Sigmoid colon (tissue), 7 donors: ENCODE measurements at places on chromosomes 3 and 15. TPM values are rescaled to one million over a fixed set of nuclear protein-coding genes. Genes with fewer than 3 reads are reported as not detected.
A peak's percentile ranks its signal among the peaks of the same experiment; 100 is the strongest.

DNA sequence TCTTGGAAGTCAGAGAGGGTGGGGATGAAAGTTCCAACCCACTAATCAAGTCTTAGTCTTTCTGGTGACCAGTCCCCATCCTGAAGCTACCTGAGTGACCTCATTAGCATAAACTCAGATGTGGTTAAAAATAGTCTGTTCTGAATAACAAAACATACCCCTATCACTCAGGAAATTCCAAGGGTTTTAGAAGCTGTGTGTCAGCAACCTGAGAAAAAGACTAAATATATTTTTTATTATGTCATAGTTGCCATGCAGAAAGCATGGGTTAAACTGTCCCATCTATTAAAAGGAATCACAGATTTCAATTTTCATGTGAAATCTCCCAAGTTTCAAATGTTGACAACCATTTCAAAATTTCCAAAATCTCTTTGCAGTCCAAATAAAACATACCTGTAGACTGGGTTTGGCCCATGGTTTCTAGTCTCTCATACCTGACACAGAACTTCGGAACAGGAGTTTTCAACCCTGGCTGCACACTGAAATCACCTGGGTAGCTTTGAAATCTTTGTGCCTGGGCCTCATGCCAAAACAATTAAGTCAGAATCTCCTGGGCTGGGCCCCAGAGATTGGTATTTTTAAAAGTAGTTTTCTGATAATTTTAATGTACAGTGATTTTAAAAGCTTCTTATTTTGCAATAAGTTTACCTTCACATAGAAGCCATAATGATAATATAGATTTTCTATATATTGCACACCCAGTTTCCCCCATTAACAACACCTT is 476.3 kb downstream of the RBMS3 start:
- H3K4me1 ChIP-seq, result no peaks in the 10 kb centered on the region
- no peaks in the 10 kb centered on the region for H3K27me3 ChIP-seq
- no peak for DNase-seq
- no peak overlapping the region for H3K4me3 ChIP-seq
- H3K36me3 ChIP-seq, result no peaks in the 10 kb centered on the region

The ST3GAL6 gene
- 9.4 TPM for total RNA-seq

GRCh38 chr15:28901587-28901980 is 15.8 kb downstream of the APBA2 start:
- no peaks in the 10 kb centered on the region for H3K4me1 ChIP-seq
- no peak for DNase-seq
- H3K27me3 ChIP-seq, result no peaks in the 10 kb centered on the region
- H3K27ac ChIP-seq, result no peak overlapping the region
- no peak overlapping the region for H3K4me3 ChIP-seq

The ETV5 gene
- total RNA-seq, result 6.3 TPM

- DNase-seq, result no peak
- H3K36me3 ChIP-seq, result peaks cover 8% of the 10 kb centered on the region
Measured at GRCh38 chr3:37836589-37836988, 25.1 kb upstream of the CTDSPL start.

The FBXO40 gene
- not detected for total RNA-seq

DNA sequence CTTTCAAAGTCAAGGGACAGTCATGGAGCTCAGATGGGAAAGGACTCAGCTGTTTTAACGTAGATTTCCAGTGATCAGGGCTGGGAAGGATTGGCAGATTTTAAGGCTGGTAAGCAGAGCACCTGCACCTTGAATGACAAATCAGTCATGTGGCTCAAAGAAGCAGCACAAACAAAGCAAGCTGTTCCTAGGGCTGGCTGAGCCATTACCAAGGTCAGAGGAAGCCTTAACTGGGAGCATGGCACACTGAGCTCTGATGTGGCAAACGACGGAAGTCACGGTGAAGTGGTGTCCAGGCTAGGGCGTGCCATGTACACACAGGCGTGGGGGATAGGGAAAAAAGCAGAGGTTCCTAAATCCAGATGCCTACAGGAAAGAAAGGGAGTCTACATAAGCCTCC is 84.6 kb upstream of the PFN2 start:
- no peaks in the 10 kb centered on the region for H3K36me3 ChIP-seq
- no peak for DNase-seq
- no peak overlapping the region for H3K4me3 ChIP-seq
- no peaks in the 10 kb centered on the region for H3K4me1 ChIP-seq

DNA sequence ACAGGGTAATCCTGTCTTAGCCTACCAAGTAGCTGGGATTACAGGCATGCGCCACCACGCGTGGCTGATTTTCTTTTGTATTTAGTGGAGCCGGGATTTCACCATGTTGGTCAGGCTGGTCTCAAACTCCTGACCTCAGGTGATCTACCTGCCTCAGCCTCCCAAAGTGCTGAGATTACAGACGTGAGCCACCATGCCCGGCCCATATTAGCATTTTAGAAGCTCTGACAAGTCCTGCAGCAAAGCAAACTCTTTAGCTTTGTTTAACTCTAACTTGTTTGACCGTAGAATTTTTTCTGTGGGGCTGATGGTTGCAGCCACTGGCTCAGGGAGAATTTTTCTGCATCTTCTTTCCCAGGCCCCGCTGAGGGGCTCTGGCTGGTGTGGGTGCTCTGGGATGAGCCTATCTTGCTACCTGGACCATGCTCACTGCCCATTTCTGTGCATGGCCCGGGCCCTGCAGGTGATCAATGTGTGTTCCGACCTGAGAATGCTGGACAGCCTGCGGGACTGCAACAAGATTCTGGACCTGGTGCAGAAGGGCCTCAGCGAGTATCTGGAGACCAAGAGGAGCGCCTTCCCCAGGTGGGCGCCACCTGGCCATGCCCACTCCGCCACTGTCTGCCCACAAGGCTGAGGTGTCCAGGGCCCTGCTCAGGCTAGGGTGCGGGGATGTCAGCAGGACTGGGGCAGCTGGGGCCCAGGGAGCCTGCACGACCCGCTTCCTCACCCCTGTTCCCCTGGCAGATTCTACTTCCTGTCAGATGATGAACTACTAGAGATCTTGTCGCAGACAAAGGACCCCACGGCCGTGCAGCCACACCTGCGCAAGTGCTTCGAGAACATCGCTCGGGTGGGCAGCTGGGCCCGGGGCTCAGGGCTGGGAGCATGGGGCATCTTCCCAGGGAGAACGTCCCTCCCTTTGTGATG is 41.3 kb downstream of the DNAH1 start:
- no peak for DNase-seq
- peaks cover 38% of the 10 kb centered on the region for H3K36me3 ChIP-seq
- no peaks in the 10 kb centered on the region for H3K4me1 ChIP-seq
- H3K4me3 ChIP-seq, result no peak overlapping the region
- no peak overlapping the region for H3K27ac ChIP-seq
- no peaks in the 10 kb centered on the region for H3K27me3 ChIP-seq

The CACNA2D3 gene
- 10.2 TPM for total RNA-seq

DNA sequence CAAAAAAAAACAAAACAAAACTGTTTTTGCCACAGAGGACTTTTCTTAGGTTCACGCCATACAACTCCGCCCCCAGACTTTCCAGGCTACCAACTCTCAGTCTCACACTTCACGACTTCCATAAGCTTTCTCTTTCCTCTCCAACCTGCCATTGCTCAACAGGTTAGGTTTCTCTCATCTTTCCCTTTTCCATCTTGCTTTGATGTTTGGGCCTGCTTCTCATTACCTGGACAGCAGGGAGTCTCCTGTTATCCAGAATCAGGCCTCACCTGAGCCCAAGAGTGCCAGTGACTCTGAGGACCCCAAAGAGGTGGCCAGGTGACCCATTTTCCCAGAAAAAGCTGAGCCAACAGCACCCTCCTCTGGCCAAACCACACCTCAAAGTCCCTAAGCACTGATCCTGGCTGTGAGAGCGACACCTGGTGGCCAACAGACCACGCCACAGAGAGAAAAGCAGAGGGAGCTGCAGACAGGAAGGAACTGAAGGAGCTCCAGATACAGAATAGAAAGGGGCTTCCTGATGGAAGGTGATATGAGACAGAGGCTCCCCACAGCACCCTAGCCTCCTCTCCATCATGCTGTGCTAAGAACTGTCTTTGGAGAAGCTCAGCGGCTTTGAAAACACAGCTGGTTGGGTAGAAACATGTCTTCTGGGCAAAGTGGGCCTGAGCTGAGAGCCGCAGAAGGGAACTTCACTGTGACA is 4.0 kb downstream of the CCDC51 start:
- H3K27ac ChIP-seq, result peak overlapping the region; percentile 96
- DNase-seq, result peak; percentile 94
- peaks cover 17% of the 10 kb centered on the region for H3K4me1 ChIP-seq
- no peak overlapping the region for H3K4me3 ChIP-seq

DNA sequence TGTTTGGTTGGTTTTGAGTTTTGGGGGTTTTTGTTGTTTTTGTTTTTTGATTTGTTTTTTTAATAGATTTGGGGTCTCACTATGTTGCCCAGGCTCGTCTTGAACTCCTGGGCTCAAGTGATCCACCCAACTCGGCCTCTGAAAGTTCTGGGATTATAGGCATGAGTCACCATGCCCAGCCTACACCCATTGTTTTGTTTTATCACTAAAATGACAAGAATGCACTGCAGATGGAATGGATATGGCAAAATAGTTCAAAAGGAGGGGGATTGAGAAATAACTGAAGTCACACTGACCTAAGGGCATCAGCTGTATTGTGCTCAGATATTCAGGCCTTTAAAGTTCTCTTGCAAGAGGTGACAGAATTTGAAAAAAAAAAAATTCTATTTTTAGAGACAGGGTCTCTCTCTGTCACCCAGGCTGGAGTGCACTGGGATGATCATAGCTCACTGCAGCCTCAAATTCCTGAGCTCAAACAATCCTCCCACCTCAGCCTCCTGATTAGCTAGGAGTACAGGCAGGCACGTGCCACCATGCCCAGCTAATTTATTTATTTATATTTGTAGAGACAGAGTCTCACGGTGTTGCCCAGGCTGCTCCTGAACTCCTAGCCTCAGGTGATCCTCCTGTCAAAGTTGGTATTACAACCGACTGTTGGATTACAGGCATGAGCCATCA is 4.4 kb upstream of the RASA2 start:
- no peak overlapping the region for H3K27ac ChIP-seq
- no peak overlapping the region for H3K4me3 ChIP-seq
- H3K4me1 ChIP-seq, result peaks cover 6% of the 10 kb centered on the region
- no peaks in the 10 kb centered on the region for H3K27me3 ChIP-seq
- H3K36me3 ChIP-seq, result no peaks in the 10 kb centered on the region
- no peak for DNase-seq

The ADAMTS9 gene
- total RNA-seq, result 16.1 TPM

The DPP8 gene
- 40.3 TPM for total RNA-seq

GRCh38 chr3:14950274-14950673 is 2.9 kb downstream of the NR2C2 start:
- DNase-seq, result no peak
- no peaks in the 10 kb centered on the region for H3K27me3 ChIP-seq
- H3K4me1 ChIP-seq, result no peaks in the 10 kb centered on the region

DNA sequence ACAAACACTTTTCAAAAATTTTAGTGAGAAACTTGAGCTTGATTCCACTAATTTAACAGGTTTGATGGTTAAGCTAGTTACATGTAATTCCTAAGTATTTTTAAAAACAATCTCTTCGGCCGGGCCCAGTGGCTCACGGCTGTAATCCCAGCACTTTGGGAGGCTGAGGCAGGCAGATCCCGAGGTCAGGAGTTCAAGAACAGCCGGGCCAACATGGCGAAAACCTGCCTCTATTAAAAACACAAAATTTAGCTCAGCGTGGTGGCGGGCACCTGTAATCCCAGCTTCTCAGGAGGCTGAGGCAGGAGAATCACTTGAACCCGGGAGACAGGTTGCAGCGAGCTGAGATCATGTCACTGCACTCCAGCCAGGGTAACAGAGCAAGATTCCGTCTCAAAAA is 25.3 kb downstream of the TRA2B start:
- H3K27ac ChIP-seq, result no peak overlapping the region
- H3K36me3 ChIP-seq, result peaks cover 46% of the 10 kb centered on the region
- no peaks in the 10 kb centered on the region for H3K4me1 ChIP-seq
- no peak overlapping the region for H3K4me3 ChIP-seq

- no peaks in the 10 kb centered on the region for H3K4me1 ChIP-seq
- no peak for DNase-seq
- H3K27me3 ChIP-seq, result no peaks in the 10 kb centered on the region
- peaks cover 6% of the 10 kb centered on the region for H3K36me3 ChIP-seq
- H3K4me3 ChIP-seq, result no peak overlapping the region
Measured at GRCh38 chr15:63256433-63257274, 20.8 kb upstream of the APH1B start.

The GREM1 gene
- 30.4 TPM for total RNA-seq

The MUSTN1 gene
- 4.2 TPM for total RNA-seq

DNA sequence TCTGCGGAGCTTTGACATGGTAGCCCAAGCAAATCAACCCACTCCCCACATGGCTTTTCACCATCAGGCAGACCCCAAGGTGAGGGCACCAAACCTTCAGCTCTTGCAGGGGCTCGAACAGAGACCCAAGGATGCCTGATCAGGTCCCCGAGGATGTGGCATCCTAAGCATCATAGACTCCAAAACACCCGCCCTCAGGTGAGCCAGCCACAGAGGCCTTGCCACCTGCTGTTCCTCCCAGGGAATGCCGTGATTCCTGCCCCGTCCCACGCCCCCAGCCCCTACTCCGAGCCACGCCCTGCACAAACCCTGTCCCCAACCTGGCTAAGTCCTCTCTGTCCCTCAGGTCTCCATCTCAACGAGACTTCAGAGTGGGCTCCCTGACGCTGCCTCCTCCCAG is 34.7 kb upstream of the SLC41A3 start:
- no peaks in the 10 kb centered on the region for H3K36me3 ChIP-seq
- no peaks in the 10 kb centered on the region for H3K27me3 ChIP-seq
- H3K4me3 ChIP-seq, result no peak overlapping the region
- H3K4me1 ChIP-seq, result no peaks in the 10 kb centered on the region

- no peak for DNase-seq
- no peaks in the 10 kb centered on the region for H3K4me1 ChIP-seq
- H3K4me3 ChIP-seq, result no peak overlapping the region
- H3K27ac ChIP-seq, result no peak overlapping the region
- H3K27me3 ChIP-seq, result no peaks in the 10 kb centered on the region
Measured at GRCh38 chr3:162390891-162391290, 894.3 kb downstream of the OTOL1 start.

DNA sequence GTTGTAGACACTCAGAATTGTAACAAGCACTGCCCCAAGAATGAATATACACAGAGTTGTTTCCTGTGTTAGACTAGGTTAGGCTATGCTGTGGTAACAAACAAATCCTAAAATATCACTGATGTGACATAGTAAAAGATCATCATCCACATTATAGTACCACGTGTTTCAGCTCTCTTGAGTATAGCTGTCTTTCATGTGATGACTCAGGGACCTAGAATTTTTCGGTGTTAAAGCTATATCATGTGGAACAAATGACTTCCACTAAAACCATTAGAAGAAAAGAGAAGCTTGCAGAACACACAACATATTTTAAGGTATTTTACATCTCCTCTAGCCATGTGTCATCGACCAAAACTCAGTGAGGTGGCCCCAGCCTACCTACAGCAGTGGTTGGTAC is 307.9 kb upstream of the RBMS3 start:
- no peaks in the 10 kb centered on the region for H3K4me1 ChIP-seq
- H3K4me3 ChIP-seq, result no peak overlapping the region
- H3K27me3 ChIP-seq, result no peaks in the 10 kb centered on the region
- H3K36me3 ChIP-seq, result no peaks in the 10 kb centered on the region
- H3K27ac ChIP-seq, result no peak overlapping the region

DNA sequence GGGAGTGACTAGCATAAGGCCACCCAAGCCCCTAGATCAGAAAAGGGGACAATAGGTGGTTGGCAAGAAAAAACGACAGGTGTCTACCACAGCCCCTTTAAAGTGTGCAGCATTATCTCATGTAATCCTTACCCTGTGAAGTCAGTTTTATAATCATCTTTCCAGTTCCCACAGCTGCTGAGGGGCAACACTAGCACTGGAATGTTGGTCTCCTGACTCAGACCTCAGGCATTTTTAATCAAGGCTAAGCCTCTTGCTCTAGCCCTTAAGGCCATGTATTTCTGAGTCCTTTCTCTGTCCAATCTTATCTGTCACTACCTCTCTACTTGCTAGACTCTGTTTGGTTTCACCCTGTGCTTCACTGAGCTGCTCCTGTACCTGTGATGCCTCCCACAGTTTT is 171.7 kb downstream of the TLE3 start:
- no peak for DNase-seq
- no peak overlapping the region for H3K27ac ChIP-seq
- H3K36me3 ChIP-seq, result no peaks in the 10 kb centered on the region
- H3K4me1 ChIP-seq, result no peaks in the 10 kb centered on the region
